ENCODE measurements at places on chromosomes 1 and 21.

DNA sequence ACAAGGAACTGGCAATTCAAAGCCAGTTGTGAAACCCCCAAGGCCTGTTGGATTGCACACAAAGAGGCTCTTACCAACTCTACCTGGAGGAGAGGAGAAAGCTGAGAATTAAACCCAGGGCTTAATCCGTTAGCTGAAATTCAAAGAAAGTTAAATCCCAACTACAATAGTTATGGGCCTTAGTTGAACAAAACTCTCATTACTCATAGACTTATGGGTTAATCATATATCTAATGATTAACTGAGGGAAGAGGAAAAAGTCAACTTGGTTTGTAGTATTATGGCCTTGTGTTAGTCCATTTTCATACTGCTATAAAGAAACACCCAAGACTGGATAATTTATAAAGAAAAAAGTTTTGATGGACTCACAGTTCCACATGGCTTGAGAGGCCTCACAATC is 838.2 kb upstream of the ADGRL2 start:
- no peak for DNase-seq

DNA sequence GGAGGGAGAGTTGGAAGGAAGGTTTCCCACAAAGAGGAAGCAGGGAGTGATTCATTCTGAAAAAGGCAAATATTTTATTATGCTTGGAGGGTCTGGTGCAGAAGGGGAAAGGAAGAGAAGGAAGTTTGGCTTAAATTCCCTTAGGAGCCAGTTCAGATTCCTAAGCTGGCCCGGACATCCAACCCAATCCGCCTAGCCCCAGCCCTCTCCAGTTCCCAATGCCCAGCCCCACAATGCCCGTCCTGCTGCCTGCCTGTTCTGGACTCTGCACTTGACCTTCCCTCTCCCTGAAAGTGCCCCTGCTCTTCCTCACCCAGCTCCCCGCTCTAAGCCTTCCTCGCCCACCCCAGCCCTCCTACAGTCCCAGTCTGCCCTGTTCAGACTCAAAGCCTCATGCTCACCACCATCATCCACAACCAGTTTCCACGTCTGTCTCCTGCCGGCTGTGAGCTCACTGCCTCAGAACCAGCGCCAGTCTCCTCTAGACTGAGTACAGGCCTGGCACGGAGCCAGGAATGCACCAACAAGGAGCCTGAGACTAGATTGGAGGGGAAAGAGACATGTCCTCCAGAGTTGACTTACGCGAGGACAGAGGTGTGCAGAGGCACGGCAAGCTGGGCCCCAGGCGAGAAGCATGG is 18.9 kb downstream of the CAPN2 start:
- peak; percentile 54 for DNase-seq

GRCh38 chr1:116165572-116165971 is 54.4 kb downstream of the MAB21L3 start:
- DNase-seq, result no peak

GRCh38 chr1:191546803-191547202 is 611.5 kb upstream of the RGS18 start:
- DNase-seq, result no peak

DNA sequence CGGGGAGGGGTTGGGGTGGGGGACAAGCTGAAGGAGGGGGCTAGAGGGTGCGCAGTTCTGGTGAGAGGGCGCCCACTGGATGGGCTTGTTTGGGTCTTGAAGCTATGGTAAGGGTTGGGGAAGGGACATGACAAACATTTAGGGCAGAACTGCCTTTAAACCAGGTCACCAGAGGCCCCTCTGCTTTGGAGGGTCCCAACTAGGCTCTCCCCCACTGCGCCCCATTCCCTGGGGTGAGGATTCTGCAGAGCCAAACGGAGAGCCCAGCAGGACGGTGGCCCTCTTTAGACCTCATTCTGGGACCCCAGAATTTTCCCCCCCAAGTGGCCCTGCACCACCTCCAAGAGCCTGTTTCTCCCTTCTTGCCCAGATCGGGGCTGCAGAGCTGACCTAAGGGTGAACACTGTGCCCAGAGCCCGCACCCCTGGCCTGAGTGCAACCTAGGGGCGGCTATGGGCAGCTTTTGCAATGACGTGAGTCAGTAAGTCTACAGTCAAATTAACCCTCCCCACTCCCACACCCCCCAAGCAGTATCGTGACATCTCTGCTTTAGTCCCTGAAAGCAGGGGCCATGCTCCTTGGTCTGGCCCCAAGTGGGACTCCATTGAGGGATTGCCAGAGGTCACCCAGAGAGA is 593.8 kb downstream of the MATN1 start:
- no peak for DNase-seq

DNA sequence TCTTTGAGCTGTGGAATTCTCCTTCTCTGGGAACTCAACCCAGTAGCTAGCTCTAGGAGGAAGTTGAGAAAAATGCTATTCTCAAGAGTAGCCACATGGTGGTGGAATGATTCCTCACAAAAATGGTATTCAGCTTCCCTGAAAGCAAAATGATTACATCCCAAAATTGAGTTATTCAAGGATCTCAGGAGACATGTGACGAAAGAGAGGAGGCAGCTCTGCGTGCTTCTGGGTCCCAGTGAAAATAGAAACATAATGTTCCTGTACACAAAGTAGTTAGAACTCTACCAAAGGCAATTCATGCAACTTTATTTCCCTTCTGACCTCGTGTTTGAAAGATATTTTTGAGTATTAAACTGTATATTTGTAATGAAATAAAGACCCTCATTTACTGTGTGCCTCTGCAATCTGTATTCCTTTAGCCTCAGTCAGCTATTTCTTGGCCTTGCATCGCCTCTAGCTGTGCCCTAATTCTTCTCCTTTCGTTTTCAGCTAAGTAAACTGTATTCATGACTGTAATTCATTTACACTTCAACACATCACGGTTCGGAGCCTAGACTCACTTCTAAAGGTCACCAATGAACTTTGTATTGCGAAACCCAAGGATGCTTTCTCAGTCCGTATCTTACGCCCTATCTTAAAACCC is 167.3 kb downstream of the FASLG start:
- DNase-seq, result peak; percentile 22

DNA sequence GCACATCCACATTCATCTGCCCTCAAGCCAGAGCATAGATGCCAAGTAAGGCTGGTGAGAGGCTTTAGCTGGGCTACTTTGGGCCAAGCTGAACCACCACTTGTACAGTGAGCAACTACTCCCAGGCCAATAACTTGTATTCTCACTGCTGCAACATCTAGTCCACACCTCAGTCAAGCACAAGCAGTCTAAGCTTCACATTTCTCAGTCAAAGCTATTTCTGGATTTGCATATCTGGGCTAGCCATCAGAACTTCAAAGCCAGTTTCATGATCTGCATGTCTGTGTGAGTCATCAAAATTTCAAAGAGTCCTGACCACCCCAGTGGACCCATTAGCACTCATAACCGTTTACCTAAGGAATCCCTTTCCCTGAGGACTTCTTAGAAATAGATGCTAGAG is 77.7 kb upstream of the DIRAS3 start:
- DNase-seq, result no peak

GRCh38 chr1:209405183-209405814 is 178.2 kb upstream of the CAMK1G start:
- DNase-seq, result no peak

- no peak for DNase-seq
These were observed 48.5 kb upstream of the CHRM3 start for GRCh38 chr1:239337799-239338430.

- DNase-seq, result no peak
These were observed 86.2 kb downstream of the NGF start for GRCh38 chr1:115251856-115252255.

GRCh38 chr21:31158789-31159581 is 120.7 kb upstream of the KRTAP19-8 start:
- peak; percentile 59 for DNase-seq

DNA sequence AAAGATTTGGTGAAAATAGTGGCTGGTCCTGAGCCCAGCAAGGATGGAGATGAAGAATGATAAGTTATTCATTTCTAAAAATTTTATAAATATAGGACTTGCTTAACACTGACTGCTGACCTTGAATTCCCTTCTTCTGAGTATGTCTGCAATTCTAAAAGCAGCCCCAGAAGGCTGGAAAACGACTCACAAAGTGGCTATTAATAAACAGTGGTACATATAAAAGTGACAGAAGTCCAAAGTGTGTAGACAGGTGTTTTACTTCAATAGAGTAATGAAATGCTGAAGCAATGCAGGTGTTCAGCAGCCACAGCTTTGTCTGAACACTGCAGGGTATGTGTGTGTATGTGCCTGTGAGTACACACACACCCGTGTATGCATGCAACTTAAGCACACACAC is 219.0 kb upstream of the NRIP1 start:
- no peak for DNase-seq

DNA sequence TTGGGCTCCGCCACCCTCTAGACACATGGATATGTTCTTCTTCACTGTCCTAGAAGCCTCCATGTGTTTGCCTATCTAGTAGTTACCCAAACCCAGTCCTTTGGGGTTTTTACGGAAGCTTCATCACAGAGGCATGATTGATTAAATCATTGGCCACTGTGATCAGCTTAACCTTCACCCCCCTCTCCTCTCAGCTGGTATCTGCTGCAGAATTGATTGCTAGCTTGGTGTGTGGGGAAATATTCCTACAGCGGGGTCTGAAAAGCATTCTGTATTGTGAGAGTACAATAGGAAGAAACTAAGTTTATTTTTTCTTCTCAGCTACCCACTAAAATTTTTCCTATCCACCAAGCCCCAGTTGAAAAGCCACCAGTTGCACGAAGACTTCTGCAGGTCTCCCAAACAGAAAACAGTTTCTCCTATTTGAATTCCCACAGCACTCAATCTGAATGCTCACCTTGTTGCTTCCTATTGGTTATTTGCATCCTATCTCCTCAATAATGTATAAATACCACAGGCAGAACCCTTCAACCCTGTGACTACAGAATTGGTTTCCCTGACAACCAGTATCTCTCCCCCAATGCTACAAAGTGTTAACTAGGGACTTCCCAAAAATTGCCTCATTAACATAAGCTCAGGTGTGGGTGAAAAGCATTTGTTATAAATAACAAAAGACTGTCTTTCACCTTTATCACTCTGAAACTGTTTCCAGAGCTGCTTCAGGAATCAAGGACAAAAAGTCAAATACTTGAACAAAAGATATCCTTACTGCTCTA is 9.3 kb upstream of the VANGL1 start:
- DNase-seq, result no peak

- no peak for DNase-seq
These were observed 137.6 kb downstream of the GPATCH2 start for GRCh38 chr1:217493290-217493689.

- DNase-seq, result no peak
These were observed 8.5 kb upstream of the AKNAD1 start for GRCh38 chr1:108865316-108865910.

DNA sequence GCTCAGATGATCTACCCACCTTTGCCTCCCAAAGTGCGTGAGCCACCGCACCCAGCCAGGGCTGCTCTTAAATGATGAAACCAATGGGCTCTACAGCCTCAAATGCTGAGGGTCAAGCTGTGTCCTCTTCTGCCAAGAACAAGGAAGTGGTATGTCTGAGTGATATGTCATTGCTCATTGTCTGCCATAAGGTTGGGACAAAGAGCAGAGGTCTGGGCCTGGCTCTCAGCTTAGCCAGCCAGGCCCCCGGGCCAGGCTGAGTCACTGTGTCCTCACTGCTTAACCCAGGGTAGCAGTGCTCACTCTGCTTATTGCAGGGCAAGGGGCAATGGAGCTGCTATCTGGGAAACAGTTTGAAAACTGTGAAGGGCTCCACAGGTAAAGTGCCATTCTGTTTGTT is 8.3 kb upstream of the ETS2 start:
- no peak for DNase-seq

DNA sequence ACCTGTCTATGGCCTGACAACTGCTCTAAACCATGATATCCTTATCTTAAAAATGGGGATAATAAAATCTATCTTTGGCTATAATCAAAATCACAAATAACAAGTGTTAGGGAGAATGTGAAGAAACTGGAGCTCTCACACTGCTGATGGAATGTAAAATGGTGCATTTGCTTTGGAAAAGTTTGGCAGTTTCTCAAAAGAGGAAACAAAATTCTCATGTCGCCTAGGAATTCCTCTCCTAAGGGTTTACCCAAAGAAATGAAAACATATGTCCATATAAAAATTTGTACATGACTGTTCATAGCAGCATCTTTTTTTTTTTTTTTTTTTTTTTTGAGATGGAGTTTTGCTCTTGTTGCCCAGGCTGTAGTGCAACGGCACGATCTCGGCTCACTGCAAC is 64.3 kb downstream of the ZNF281 start:
- DNase-seq, result no peak

DNA sequence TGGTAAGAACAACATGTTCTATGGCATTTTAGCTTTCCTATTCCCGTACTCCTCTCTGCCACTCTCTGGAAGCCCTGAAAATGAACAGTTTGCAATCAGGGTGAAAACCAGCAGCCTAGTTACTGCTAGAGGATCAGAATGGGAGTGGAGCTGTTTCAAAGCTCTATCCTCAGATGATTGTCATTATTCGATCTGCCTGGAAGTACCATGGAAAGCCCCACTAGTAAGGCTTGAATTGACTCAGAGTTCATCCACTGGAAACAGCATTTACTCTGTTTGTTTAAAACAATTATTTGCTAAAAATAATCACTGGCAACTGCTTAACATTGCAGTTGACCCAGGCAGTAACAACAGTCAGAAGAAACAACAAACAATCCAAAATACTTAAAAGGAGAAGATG is 91.2 kb downstream of the USH2A start:
- no peak for DNase-seq

DNA sequence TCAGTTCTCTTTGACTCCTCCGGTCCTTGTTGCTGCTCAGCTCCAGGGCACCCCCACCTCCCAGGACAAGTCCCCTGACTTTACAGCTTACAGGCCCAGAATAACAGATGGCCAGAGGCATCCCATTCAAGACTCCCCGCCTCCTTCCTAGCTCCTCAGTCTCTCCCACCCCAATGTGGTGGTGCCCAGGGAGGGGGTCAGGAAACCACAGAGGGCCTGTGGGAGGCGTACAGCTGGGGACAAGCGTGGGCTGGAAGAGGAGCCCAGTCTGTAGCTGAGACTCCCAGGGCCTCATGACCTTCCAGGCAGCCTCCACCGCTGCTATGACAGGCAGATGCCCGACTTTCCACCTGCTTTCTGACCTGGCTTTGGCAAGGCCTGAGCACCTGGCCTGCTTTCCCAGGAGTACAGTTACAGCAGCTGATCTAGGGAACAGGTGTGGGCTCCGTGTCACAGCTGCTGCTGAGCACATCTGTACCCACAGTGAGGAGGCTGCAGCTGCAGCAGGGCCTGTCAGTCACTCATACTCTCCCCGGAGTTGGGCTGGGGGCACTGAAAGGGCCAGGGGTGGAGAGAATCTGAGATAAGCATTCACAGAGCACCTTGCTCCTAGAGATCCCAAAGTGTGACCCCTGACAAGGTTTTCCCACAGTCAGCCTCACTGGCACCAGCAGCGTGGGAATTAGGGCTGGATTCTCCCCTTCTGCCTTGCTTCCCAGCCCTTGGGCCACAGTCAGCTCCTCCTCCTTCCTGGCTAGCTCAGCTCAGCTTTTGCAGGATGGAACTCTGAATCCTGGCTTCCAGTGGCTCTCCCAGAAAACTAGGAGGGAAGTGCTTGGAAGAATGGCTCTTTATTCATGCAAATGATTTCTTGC is 7.1 kb upstream of the NAV1 start:
- no peak for DNase-seq

DNA sequence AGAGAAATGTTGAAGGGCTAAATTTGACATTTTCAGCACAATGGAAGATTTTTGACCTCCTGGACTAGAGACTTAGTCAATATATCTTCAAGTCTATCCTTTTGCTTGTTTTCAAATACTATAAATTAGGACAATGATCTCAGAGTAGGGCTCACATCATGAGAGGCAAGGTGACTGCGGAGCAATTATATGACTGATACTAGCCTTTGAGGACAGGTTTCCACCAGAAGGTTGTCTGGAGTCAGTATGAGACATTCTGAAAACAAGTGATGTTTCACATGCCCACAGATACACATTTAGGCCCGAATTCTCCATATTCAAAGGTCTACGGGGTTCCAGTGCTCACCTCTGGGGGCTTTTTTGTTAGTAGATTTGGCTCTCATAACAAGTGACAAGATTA is 142.3 kb upstream of the SAMSN1 start:
- no peak for DNase-seq
